H7 (cell line): ENCODE measurements at places on chromosomes 6 and 20. TPM values are rescaled to one million over a fixed set of nuclear protein-coding genes. Genes with fewer than 3 reads are reported as not detected.

TSPO2 gene
- not detected in 2 replicates for total RNA-seq

PRR18 gene
- total RNA-seq: 0.07 and 0.11 TPM in 2 replicates

HLA-DPA1 gene
- 3.6 and 4.9 TPM in 2 replicates for total RNA-seq

DEF6 gene
- total RNA-seq: 6.5 and 10.1 TPM in 2 replicates

OPN5 gene
- not detected in 2 replicates for total RNA-seq

TAGAP gene
- total RNA-seq: not detected in 2 replicates

PSORS1C2 gene
- 0.07 TPM in 1 of 2 replicates, not detected in the other for total RNA-seq

THBS2 gene
- 12.7 and 13.3 TPM in 2 replicates for total RNA-seq

FOXQ1 gene
- 3.1 and 24.8 TPM in 2 replicates for total RNA-seq

C6orf58 gene
- not detected in 2 replicates for total RNA-seq

MLN gene
- not detected in 2 replicates for total RNA-seq

CST4 gene
- total RNA-seq: not detected in 2 replicates

ELOVL2 gene
- total RNA-seq: 1.0 and 2.6 TPM in 2 replicates

TP53INP2 gene
- total RNA-seq: 2.2 and 2.4 TPM in 2 replicates

SLC32A1 gene
- 0.07 TPM in 1 of 2 replicates, not detected in the other for total RNA-seq

SSTR4 gene
- not detected in 2 replicates for total RNA-seq

TNXB gene
- 2.7 and 4.4 TPM in 2 replicates for total RNA-seq

SLC16A10 gene
- total RNA-seq: 5.1 and 7.9 TPM in 2 replicates

GTSF1L gene
- total RNA-seq: not detected in 2 replicates

PHF3 gene
- total RNA-seq: 35.5 and 54.5 TPM in 2 replicates

SOBP gene
- total RNA-seq: 1.3 and 6.8 TPM in 2 replicates

BANF2 gene
- total RNA-seq: not detected in 2 replicates

MCCD1 gene
- not detected in 2 replicates for total RNA-seq

PNPLA1 gene
- not detected in 2 replicates for total RNA-seq
